Mesenteric fat pad (tissue), 1 donor: ENCODE measurements at places on chromosomes 16 and 17.

GRCh38 chr17:72926171-72926570 lies 166.3 kb downstream of the SLC39A11 start:
- DNase-seq = no peak

GRCh38 chr17:2438823-2439222 lies 38.0 kb upstream of the MNT start:
- DNase-seq = no peak

DNA sequence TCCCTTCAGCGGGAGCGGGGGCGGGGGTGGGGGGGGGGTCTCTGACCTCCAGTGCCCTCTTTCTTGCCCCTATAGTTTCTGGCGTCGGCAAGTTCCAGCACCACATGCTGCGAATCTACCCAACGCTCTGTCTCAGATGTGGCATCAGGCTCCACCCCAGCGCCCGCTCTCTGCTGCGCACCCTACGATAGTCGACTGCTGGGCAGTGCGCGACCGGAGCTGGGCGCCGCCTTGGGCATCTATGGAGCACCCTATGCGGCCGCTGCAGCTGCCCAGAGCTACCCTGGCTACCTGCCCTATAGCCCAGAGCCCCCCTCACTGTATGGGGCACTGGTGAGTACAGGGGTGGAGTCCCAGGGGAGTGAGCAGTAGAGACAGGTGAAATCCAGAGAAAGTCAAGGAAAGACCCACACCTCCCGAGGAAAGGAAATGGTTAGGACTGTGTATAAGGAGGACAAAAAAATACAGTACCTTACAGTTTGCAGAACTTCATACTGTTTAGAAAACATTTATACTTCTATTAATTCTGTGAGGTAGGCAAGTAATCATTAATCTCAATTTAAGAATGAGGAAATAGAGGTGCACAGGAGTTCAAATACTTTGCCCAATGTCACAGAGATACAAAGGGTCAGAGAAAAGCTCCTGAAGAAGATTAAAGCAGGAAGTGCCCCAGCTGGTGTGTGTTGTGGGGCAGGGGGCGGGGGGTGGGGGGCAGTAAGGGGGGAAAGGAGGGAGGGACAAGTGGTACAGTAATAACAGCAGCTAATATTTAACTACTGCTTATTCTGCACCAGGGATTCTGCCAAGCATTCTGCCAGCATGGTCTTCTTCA lies 2.5 kb downstream of the IRX6 start:
- no peak for DNase-seq

- DNase-seq = no peak
These were observed 289.0 kb upstream of the AXIN2 start for GRCh38 chr17:65850486-65850885.

DNA sequence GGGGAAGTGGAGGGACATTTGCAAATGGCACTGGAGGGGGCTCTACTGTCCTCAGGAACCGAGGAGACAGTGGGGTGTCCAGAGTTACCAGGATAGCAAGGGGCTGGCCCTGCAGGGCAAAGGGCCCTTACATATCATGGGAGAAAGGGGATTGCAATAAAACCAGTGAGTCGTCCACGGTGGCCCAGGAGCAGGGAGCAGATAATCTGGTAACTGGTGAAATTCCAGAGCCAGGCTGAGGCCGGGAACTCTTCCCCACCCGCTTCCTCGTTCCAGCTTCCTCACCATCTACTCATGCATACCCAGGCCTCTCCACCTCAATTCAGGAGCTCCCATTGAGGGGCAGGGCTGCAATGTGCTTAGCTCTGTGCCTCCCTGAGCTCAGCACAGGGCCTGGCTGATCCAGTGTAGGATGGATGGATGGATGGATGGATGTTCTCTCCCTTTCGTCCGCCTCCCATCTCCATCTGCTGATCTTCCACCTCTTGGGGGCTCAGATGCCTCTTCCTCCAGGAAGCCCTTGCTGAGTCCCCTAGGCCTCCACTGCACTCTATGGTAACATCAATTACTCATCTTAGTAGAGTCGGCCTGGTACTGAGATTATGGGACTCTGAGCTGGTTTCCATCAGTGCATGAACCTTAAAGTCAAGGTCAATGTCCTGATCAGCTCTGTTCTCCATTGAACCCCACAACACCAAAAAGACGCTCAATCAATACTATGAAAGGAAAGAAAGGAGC lies 41.2 kb upstream of the NDRG4 start:
- no peak for DNase-seq

DNA sequence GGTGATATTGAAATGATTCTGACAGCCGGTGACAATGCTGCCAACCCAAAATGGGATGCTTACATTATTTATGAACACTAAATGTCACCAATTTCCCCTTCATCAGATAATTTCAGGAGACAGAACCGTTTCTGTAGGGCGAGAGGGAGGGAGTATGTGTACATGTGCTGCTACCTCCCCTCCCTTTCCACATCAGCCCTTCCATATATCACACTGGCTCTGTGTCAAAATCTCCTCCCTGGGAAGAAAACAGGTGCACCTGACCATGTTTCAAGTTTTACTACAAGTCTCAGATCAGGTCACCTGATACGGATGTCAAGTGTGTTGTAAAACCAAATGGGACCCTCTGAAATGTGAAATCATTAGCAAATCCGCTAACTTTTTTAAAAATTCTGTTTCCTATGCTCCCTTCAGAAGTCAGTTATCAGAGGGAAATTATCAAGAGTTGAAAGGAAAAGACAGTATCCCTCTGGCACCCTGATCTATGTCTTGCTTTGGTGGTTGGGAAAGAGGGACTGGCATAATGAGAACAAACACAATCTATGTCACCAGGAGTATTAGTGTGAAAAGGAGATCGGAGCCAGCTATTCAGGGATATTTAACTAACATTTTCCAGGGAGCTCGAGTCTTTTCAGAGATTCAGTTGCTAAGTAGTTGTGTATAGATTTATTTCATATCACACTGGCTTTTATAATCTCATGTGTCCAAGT lies 1002.3 kb upstream of the CDH8 start:
- no peak for DNase-seq

DNA sequence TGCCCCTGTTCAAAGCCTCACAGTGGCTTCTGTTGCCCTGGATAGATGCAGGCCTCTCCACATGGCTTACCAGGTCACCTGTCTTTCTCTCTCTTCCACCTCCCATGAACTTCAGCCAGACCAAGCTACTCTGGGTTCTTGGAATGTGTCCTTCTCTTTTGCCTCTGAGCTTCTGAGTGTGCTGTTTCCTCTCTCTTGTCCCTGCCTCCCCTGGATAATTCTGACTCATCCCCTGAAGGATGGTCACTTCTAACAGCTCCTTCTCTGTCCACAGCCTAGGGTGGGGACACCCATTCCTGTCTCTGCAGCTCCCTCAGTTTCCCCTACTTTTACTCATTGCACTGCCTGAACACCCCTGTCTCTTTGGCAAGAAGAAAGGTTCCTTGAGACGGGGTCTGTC lies 2.9 kb downstream of the GUCY2D start:
- peak; percentile 59 for DNase-seq

GRCh38 chr17:193841-194806 lies 12.7 kb upstream of the DOC2B start:
- no peak for DNase-seq

GRCh38 chr17:79337053-79337452 lies 262.4 kb downstream of the ENGASE start:
- DNase-seq = no peak

GRCh38 chr17:82826956-82827355 lies 12.9 kb downstream of the ZNF750 start:
- no peak for DNase-seq

DNA sequence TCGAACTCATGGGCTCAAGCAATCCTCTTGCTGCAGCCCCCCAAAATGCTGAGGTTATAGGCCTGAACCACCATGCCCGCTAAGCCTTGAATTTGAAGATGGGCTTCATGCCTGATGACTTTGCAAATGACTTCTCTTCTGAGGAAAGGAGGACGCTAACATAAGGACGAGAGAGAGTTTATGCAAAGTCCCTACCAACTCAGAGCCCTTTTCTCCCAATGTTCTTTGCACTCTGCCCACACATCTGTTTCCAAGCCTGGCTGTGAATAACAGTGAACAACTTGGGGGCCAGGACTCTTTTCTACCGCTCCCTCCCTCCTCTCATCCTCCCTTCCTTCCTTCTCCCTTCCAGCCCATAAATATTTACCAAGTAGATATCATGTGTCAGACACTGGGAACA lies 8.5 kb upstream of the NPIPB2 start:
- no peak for DNase-seq

GRCh38 chr17:47286198-47286914 lies 32.7 kb downstream of the ITGB3 start:
- DNase-seq = no peak

DNA sequence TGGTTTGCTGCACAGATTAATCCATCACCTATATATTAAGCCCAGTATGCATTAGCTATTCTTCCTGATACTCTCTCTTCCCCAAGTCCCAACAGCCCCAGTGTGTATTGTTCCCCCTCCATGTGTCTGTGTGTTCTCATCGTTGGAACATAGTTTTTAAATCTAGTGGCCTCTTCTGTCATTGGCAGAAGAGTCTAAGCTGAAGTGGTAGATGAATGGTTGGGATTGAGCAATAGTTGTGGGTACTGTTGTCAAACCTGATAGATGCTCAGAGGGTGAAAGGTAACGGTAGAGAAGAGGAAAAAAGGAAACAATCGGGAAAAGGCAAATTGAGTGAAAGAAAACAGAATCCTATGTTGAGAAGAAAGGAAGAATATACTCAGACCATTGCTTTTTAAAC lies 29.9 kb downstream of the MAP3K3 start:
- no peak for DNase-seq

DNA sequence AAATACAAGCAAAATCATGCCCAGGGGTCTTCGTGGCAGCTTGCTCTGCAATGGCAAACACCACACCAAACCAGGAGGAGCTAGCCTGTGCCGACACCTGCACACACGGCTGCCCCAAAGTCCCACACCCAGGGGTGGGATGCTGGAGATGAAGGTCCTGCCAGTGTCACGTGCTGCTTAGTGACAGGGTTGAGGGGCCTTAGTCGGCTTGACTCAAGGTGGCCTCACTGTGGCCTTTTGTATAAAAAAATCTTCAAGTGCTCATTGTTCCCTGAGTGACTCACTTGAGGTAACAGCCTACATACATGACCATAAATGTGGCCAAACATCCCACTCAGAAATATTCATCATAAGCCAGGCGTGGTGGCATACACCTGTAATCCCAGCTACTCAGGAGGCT lies 7.3 kb downstream of the TRIM65 start:
- DNase-seq = no peak
